ENCODE measurements at places on chromosomes 3 and 15. TPM values are rescaled to one million over a fixed set of nuclear protein-coding genes. Genes with fewer than 3 reads are reported as not detected.

Gene SELENOS
- total RNA-seq: 44.8 TPM

Gene CELF6
- total RNA-seq: 0.58 TPM

Gene MGLL
- 1.7 TPM for total RNA-seq

Gene PDCD10
- total RNA-seq: 46.8 TPM

Gene TGM4
- total RNA-seq: not detected

Gene PTH1R
- total RNA-seq: not detected

Gene LRRC31
- total RNA-seq: not detected

Gene RTP3
- not detected for total RNA-seq

Gene CDC25A
- total RNA-seq: 31.6 TPM

GRCh38 chr3:105327662-105328337 is 38.9 kb upstream of the ALCAM start:
- peaks cover 12% of the 10 kb centered on the region for H3K27me3 ChIP-seq
- no peak for DNase-seq
- H3K4me3 ChIP-seq: no peak overlapping the region
- peaks cover 7% of the 10 kb centered on the region for H3K4me1 ChIP-seq

DNA sequence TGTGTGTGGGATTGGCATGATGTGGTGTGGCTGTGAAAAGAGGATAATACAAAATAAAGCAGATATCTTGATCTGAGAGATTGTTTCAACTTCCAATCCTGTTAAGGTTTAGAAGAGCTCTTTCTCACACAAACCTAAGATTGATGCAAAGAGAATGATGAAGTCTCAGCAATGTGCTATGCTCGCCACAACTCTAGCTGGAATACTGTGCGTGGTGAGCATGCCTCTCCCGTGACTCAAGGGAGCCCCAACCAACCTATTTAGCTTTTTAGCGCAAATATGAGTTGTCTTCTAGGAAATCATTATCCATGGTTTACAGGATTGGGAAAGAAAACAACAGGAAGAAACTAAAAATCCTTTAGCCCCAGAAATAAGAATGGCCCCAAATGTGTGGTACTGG is 28.5 kb downstream of the BTLA start:
- H3K27me3 ChIP-seq: no peaks in the 10 kb centered on the region
- H3K4me3 ChIP-seq: no peak overlapping the region
- no peak for DNase-seq
- peaks cover 8% of the 10 kb centered on the region for H3K36me3 ChIP-seq
- no peak overlapping the region for H3K27ac ChIP-seq

GRCh38 chr3:146350852-146351251 is 99.9 kb upstream of the PLSCR4 start:
- no peaks in the 10 kb centered on the region for H3K36me3 ChIP-seq
- H3K27me3 ChIP-seq: no peaks in the 10 kb centered on the region
- no peak overlapping the region for H3K27ac ChIP-seq
- no peak overlapping the region for H3K4me3 ChIP-seq

DNA sequence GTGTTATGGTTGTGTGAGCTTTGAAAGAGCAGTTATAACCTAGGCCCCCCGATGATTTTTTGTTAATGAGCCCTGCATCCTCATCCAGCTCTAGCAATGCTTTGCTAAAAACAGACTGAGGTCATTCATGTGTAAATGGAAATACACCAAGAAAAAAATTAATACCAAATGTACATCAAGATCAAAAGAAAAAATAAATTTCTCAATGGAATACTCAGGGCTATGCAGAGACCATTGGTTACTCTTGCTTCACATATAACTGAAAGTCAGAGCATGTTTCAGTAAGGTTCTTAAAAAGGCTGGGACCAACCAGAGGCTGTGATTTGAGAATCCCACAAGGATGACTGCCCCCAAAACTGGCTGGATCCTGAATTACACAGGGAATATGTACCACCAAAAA is 48.0 kb downstream of the ARHGAP31 start:
- no peak for DNase-seq
- H3K4me3 ChIP-seq: no peak overlapping the region
- no peak overlapping the region for H3K27ac ChIP-seq

- no peak for DNase-seq
- H3K27ac ChIP-seq: no peak overlapping the region
- H3K4me1 ChIP-seq: no peaks in the 10 kb centered on the region
- no peak overlapping the region for H3K4me3 ChIP-seq
- no peaks in the 10 kb centered on the region for H3K27me3 ChIP-seq
Observed at GRCh38 chr3:175957427-175957826, 1098.3 kb downstream of the NAALADL2 start.

DNA sequence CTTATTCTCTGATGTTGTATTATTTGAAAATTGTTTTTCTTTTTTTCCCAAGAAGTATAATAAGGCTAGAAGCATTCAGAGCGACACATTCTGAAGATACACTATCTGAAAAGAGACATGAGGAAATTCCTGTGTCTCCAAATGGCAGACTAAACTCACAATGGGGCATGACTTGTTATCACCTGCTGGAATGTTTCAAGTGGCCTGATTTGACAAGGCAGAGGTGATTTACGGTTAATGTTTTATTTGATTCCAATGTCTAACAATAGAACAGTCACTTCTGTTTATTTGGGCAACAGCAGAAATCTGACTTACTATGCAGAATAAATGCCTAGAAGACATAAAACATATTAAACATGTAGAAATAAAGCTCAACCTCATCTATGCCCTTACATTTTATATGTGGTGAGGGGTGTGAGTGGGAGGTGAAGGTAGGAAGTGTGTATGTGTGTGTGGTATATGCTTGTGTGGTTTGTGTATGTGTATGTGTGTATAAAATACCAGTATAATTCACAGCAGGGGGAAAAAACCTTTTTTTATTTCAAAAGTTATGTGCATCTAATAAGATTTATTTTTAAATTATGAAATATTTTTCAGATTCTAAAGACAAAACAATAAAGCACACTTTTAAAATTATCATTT is 1051.7 kb downstream of the ROBO2 start:
- H3K4me3 ChIP-seq: no peak overlapping the region
- H3K27ac ChIP-seq: no peak overlapping the region
- no peaks in the 10 kb centered on the region for H3K4me1 ChIP-seq
- H3K36me3 ChIP-seq: peaks cover 4% of the 10 kb centered on the region

GRCh38 chr15:38994310-38994709 is 429.7 kb upstream of the RASGRP1 start:
- no peak for DNase-seq
- H3K4me1 ChIP-seq: no peaks in the 10 kb centered on the region
- H3K4me3 ChIP-seq: no peak overlapping the region
- H3K27ac ChIP-seq: no peak overlapping the region
- H3K27me3 ChIP-seq: peaks cover 13% of the 10 kb centered on the region

- H3K4me1 ChIP-seq: no peaks in the 10 kb centered on the region
- H3K27ac ChIP-seq: no peak overlapping the region
- no peaks in the 10 kb centered on the region for H3K36me3 ChIP-seq
- DNase-seq: no peak
Observed at GRCh38 chr3:179410331-179410730, 40.9 kb downstream of the GNB4 start.

DNA sequence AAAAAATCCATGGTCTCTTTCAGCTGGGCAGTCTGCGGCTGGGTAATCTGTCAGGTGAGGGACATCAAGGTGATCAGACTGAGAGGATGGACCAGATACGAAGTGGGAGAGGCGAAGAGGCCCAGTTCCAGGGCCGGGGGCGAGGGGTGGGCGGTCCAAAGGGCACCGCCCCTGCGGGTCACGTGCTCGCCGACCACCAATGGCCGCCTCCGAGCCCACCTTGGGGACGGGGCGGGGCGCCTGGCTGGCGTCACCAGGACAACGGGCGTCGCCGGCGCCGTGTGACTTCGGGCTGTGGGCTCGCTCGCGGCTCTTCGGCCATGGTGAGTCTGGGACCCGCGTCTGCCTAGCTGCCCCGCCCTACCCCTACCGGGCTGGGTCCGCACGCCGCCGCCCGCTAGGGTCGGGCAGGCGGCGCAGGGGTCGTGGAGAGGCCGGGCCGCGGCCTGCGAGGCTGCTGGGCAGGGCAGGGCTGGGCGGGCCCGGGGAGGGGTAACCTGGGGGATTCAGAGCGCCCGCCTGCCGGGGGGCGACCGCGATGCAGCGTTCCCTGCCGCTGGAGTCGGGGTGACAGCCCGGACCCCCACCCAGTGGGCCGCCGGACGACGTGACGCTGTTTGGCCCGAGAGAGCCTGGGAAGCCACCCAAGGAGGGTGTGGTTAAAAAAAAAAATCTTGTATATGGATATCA is at the start of gene FBXL2:
TSS of gene FBXL2 (plus strand) at position 250 of the 690 bp plus-strand sequence. CDS start at position 321, 71 bp downstream.
- peak within 1 kb of the TSS; percentile 82 for H3K4me3 ChIP-seq
- H3K27ac ChIP-seq: no peak within 1 kb of the TSS
- H3K36me3 ChIP-seq: peaks cover 3% of the 10 kb centered on the region
- H3K4me1 ChIP-seq: peaks cover 10% of the 10 kb centered on the region

DNA sequence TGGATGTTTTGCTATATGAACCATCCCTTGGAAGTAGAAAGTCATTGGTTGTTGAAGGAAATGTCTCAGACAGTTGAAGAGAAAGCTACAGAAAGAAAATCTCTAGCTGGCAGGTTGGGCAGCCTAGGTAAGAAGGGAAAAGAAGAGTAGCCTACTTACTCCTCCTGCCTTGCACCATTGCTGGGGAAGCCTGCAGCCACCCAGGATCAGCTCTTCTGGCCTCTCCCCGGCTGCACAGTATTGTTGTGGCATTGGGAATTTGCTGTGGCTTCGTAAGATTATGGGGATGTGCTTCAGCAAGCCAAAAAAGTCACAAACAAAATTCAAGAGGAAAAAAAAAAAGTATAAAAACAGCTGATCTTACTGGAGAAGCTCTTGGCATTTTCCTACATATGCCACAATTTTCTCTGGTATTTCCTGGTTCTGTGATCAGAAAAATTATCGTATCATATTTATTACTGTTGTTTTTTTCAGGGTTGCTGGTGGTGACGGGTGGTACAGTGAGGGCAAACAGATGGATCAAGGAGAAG is 154.2 kb downstream of the TIGIT start:
- no peaks in the 10 kb centered on the region for H3K36me3 ChIP-seq
- no peak overlapping the region for H3K4me3 ChIP-seq
- H3K27ac ChIP-seq: no peak overlapping the region
- DNase-seq: no peak
- peaks cover 9% of the 10 kb centered on the region for H3K4me1 ChIP-seq

DNA sequence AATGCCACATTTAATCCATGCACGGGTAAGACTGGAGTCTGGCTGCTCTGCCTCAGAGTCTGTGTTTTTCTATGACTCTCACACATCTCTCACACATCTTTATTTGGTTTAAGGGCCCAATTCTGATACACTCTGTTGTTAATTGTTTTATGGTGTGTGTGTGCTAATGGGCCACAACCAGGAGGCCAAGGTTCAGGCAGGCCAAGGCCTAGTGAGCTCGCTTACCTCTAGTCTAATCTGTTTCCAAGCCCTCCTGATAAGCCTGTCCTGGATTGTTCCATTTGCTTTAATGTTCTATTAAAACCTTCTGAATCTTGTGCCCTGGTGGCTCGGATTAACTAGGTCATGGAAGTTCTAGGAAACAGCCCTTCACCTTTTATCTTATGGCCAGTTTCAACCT is 445.4 kb upstream of the DPH6 start:
- no peak overlapping the region for H3K4me3 ChIP-seq
- H3K27ac ChIP-seq: no peak overlapping the region
- no peaks in the 10 kb centered on the region for H3K4me1 ChIP-seq
- no peak for DNase-seq
- H3K27me3 ChIP-seq: no peaks in the 10 kb centered on the region

GRCh38 chr15:92833106-92833433 is 67.1 kb upstream of the CHD2 start:
- H3K27ac ChIP-seq: peak overlapping the region; percentile 98
- no peaks in the 10 kb centered on the region for H3K36me3 ChIP-seq
- H3K27me3 ChIP-seq: no peaks in the 10 kb centered on the region
- H3K4me3 ChIP-seq: peak overlapping the region; percentile 74
- no peak for DNase-seq

DNA sequence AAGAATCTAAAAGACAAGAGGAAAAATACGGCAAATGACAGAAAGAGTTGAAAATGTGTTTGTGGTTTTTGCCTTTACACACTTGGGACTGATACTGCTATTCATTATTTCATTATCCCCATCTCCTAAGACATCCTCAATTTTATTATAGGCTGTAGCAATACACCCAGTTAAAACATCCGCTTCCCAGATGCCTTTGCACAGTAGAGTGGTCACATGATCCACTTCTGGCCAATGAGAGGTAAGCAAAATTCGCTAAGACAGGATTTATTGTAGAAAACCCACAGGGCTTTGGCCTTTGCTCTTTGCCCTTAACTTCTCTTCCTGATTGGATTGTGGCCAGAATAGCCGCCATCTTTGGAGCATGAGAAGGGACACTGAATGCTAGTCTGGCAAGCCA is 53.2 kb upstream of the BOC start:
- no peaks in the 10 kb centered on the region for H3K4me1 ChIP-seq
- no peaks in the 10 kb centered on the region for H3K36me3 ChIP-seq
- DNase-seq: no peak
- H3K27ac ChIP-seq: no peak overlapping the region
- no peak overlapping the region for H3K4me3 ChIP-seq

- H3K4me3 ChIP-seq: no peak overlapping the region
- DNase-seq: no peak
Observed at GRCh38 chr3:14199641-14200040, 21.0 kb downstream of the LSM3 start.

DNA sequence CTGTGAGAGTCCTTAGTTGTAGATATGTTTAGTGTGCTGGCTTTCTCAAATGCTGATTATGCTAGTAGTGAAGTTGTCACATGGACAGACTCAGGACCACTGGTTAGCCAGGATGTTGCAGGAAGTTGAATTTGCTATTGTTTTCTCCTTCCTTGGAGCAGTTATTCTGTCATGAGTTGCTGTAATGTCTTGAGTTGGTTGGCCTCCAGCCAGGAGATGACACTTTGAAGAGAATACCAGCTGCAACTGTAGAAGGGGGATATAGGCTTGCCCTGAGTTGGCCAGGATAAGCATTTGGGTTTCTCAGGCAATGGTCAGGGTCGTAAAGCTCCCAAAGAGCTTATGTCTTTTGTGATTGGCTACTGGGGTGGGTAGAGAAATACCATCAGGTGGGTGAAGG is 206.7 kb downstream of the ZNF621 start:
- no peak overlapping the region for H3K4me3 ChIP-seq
- H3K27ac ChIP-seq: no peak overlapping the region
- no peaks in the 10 kb centered on the region for H3K27me3 ChIP-seq
- no peak for DNase-seq
- H3K4me1 ChIP-seq: no peaks in the 10 kb centered on the region

GRCh38 chr15:63729115-63729884 is 104.4 kb downstream of the HERC1 start:
- H3K4me3 ChIP-seq: peak overlapping the region; percentile 16
- H3K36me3 ChIP-seq: peaks cover 6% of the 10 kb centered on the region
- peaks cover 15% of the 10 kb centered on the region for H3K4me1 ChIP-seq

DNA sequence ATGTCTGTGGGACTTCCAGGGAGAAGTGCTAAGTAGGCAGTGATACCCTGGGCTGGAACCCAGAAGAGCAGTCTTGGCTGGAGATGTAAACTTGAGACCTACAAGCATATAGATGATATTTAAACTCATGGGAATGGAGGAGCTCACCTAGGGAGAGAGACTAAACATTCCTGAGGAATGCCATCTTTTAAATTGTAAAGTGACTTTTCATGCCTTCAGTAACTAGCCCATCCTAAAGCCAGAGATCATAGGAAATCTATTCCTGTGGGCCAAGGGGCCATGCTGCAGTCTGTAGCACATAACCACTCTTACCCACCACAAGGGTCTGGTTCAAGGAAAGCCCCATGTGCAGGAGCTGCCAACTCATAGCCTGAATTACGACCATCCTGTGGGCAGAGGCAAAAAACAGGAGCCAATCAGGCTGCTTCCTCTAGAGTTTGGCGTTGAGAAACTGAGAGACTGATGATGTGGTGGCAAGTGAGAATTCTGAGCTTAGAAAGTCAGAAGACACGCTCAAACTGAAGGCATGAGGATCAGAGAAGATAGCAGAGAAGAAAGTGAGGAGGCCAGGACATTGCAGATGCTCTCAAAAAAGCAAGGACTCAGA is 37.5 kb downstream of the CTDSPL start:
- H3K4me3 ChIP-seq: peak overlapping the region; percentile 31
- no peaks in the 10 kb centered on the region for H3K36me3 ChIP-seq
- DNase-seq: peak; percentile 56
- peaks cover 50% of the 10 kb centered on the region for H3K4me1 ChIP-seq
